ENCODE measurements at places on chromosomes 3 and 15.

DNA sequence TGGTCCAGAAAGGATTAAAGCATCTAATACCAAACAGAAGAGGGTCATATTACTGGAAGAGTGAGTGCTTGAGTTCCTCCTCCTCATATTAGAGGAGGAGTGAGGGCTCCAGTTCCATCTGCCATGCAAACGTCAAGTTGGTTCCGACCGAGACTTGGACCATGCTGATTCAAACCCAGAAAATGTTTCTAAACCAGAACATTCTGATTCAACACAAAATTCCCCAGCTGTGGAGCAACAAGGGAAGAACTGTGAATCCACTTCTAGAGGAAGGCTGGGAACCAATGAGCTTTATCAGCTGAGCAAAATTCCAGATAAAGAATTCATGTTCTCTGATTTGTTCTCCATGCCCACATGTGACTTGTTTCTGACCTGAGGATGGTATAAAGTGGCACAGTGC, 135.6 kb upstream of the WNT5A start:
- DNase-seq, result no peak

DNA sequence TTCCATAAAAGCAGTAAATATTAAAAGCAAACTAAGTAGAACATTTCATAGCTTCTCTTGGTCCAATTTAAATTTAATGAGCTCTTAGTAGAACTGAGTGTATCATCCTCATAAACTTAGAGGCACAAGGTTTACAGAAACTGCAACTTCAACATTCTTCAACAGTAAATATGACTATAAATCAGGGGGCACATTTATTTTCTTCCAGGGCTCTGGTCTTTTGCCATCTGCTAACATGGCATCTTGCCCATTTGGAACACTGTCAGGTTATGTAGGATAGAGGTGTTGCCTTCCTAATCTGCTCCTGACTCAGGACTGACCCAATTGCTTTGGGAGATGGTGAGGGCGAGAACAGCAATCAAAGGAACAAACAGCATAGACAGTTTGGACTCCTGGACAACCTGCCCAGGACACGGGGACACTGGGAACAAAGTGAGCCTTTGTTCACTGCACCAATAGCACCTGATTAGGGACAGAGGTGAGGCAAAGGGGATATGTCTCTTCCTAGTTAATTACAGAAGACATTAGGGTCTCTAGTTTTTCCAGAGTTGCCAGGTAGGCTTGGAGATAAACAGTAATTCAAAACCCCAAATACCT, 610.2 kb upstream of the ROBO2 start:
- no peak for DNase-seq

DNA sequence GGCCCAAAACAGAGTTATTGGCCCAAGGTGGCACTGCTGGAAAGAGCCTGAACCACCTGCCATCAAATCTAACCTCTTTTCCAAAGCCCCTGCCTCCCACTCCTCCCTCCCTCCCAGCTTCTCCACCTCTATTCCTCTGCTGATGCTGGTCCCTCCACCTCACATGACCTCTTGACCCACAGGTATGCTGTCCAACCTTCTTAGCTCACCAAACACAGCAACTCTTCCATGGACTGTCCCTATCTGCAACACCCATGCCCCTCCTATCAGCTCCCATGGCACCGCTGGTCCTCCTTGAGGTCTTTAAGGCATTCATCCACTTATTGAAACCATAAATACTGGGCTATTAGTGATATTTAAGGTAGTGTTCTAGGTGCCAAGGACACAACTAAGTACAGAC, 12.6 kb downstream of the NUP210 start:
- DNase-seq, result no peak

DNA sequence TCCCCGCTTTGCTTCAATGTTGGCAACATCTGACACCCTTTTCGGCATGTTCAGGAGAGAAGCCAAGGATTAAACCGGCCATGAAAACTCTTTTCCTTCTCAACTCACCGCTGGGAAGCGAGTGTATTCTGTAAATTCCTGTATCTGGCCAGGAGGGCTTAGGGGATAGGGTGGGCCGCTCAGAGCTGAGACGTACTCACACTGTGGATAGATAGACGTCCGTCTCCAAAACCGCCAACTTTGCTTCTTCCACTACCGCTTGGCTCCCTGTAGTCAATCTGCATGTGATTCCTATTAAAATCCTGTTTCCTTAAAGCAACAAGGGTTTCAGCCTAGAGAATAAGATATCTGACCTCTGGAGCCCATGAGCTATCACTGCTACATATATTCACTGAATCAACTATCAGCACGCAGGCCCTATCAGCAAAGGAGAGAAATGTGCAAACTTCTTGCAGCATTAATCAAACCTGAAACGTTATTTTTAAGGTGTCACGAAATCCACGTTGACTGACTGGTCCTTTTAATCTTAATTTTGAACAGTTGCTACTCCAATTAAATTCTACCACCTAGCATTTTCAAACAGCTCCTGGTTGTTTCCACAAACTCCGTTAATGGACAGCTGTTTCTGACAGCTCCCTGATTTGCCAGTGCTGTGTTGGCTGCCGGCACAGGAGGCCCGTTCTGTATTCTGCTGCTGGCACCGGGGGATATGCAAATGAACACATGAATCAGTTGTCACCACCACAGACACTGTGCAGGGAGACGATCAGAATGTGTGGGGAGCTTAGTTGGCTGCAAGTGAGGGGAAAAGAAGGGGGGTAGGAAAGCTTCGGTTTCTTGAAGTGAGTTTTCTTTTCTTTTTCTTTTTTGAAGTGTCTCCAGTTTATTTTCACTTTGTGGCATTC, 438.9 kb upstream of the ARRDC4 start:
- peak; percentile 12 for DNase-seq

GRCh38 chr15:77974098-77974414, 103.5 kb downstream of the TBC1D2B start:
- peak; percentile 11 for DNase-seq

DNA sequence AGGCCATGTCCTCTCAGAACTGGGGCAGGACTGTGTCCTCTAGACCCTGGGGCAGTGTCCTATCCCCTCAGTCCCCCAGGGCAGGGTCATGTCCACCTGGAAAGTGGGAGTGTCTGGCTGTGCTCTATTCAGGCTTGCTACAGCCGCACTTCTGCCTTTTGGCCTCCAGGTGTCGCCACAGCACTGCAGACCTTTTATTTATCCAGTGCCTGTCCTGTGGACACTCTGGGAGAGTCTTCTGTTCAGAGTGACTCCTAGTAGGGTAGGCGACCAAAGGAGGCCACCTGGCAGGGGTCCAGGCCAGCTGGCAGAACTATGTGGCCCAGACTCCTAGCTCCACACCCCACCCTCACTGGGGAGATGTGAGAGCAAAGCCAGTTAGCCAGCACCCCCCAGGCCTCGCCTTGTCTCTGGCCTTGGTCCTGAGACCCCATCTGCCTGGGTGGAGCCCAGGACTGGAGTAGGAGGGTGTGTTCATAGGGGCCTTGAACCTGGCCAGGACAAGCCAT, 3.9 kb downstream of the TMIE start:
- DNase-seq, result peak; percentile 45

GRCh38 chr3:176741664-176742047, 455.6 kb downstream of the TBL1XR1 start:
- DNase-seq, result no peak

- no peak for DNase-seq
Measured at GRCh38 chr15:57334257-57334656, 42.0 kb upstream of the CGNL1 start.

DNA sequence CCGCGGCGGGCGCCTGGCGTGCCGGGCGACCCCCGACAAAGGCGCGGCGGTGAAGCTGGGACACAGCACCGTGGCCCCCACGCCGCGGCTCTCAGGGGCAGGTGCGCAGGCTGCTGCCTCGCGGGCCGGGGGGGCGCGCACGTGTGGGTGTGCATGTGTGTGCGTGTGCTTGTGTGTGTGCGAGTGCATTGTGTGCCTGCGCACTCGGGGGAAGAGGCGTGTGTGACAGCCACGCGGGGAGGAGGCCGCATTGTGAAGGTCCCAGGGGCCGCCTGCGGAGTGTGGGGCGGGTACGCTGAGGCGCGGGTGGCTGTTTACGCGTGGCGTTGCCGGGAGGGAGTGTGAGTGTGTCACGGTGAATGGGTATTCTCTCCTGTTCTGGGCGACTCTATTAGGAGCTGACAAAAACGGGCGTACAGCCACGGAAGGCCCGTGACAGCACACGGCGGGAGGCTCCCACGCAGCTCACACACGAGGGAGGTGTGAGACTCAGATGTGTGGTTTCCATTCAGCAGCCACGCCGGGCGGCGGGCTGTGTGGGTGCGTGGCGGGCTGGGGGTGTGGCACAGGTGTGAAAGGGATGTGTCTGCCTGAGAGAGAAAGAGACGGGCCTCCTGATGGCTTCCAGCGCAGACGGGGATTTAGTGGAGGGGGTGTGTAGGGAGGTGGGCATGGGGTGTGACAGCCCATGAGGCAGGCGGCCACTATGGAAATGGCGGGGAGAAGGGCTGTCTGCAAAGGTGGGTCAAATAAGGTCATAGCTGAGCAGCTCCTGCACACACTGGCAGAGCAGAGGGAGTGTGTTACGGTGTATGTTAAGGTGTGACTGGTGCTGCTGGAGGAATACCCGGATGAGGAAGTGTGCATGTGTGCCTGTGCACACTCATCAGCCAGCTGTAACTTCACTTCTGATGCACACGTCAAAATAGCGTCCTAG, 750 bp downstream of the PODXL2 start:
- DNase-seq, result no peak

DNA sequence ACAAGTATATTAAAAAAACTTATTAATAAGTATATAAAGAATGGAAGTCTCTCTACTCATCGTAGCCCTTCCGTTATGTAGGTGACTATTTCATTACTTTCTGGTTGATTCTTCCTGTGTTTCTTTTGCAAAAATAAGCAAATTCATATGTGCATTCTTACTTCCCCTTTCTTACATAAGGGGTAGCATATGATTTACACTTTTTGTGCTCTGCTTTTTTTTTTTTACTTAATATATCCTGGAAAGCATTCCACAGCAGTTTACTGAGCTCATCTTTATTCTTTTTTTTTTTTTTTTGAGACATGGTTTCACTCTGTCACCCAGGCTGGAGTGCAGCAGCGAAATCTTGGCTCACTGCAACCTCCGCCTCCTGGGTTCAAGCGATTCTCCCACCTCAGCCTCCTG, 12.9 kb downstream of the SCAMP5 start:
- DNase-seq, result no peak

DNA sequence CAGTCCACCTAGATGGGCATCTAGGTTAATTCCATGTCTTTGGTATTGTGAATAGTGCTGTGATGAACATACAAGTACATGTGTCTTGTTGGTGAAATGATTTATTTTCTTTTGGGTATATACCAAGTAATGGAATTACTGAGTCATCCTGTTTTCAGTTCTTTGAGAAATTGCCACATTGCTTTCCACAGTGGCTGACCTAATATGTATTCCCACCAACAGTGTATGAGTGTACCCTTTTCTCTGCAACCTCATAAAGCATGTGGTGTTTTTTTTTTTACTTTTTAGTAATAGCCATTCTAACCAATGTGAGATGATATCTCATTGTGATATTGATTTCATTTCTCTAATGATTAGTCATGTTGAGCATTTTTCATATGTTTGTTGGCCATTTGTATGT, 86.0 kb upstream of the NDN start:
- DNase-seq, result no peak

GRCh38 chr3:53998980-53999379, 107.3 kb upstream of the SELENOK start:
- no peak for DNase-seq

DNA sequence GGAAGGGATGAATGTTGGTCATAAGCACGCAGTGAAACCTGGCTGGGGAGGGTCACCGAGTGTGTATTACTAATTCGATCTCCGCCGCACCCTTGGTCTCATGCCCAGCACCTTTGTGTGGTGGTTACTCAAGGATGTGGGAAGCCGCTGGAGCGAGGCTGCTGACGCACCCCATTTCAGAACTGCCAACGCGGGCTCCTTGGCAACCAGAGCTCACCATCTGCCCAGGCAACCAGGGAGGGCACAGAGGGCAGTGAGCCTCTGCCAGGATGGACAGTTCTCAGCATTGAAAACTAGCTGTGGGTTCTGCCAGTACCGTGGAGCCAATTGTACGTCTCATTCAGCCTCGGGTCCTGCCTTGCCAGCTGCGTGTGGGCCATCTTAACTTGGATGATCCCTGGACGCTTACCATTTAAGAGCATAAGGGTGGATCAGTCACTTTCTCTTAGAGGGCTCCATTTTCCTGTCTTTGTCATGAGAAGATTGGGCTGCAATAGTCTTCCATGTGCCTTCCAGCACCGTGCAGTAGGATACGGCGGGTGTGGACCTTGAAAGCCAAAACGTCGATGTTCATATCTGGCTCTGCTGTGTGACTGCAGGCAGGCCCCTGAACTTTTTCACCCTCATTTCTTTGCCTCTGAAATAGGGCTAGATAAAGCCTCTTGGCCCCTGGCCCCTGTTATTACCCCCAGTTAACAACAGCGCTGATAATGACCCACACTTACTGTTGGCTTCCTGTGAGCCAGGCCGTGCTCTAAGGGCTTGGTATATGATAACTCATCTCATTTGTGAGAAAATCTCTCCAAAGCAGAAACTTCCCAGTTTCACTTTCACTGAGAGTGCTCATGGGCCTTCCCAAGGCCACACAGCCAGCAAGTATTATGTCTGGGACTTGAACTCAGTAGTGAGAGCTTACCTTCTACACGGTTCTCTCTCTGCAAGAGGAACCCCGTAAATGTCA, 238.8 kb downstream of the OPA1 start:
- DNase-seq, result no peak

GRCh38 chr3:166810741-166811445, 569.2 kb downstream of the ZBBX start:
- DNase-seq, result no peak

- DNase-seq, result no peak
Measured at GRCh38 chr3:11539218-11539617, 104.5 kb downstream of the VGLL4 start.

- peak; percentile 30 for DNase-seq
Measured at GRCh38 chr3:105195260-105195659, 171.4 kb upstream of the ALCAM start.

DNA sequence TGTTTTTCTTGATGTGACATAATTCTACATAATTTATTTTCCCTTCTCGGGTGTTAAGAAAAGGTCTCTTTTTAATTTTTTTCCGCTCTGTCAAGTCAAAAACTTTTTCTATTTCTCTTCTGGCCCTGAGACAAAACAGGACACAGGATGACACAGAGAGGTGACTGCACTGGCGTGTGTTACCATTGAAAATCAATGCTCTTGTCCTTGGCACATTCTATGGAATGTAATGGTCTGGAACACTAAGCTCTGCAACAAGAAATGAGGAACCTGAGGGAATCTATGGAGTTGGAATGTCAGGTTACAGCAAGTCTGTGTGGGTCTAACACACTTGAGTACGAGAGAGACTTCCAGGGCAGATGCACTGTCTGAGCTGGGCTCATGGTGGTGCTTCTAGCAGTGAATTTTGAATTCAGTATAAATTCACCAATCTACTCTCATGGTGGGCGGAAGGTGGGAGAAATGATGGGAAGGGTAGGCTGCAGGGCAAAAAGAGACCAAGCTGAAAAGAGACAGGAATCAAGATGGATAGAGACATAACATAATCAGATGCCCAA, 508.3 kb downstream of the TUSC7 start:
- no peak for DNase-seq

DNA sequence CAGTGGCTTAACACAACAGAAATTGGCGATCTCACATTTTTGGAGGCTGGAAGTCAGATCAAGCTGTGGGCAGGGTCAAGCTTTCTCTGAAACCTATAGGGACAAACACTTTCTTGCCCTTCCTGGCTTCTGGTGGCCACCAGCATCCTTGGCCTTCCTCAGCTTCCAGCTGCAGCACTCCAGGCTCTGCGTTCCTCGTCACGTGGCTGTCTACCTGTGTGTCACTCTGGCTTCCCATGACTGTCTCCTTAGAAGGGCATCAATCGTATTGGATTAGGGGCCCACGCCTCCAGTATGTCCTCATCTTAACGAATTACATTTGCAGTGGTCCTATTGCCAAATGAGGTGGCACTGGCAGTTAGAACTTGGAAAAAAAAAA, 25.8 kb downstream of the DNASE1L3 start:
- DNase-seq, result no peak

Data from HCEC 1CT (cell line).